ENCODE measurements at places on chromosomes 4 and X.

GRCh38 chr4:80145739-80146138, 51.6 kb upstream of the PRDM8 start:
- DNase-seq = no peak

DNA sequence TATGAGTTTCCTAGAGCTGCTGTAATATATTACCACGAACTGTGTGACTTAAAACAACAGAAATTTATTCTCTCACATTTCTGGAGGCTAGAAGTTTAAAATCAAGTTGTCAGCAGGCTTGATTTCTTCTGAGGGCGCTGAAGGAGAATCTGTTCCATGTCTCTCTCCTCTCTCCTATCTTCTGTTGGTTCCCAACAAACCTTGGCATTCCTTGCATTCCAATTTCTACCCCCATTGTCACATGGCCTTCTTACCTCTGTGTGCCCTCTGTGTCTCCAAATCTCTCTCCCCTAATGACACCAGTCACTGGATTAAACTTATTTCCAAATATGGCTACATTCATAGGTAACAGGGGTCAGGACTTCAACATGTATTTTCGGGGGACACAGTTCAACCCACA, 672.7 kb downstream of the RPA4 start:
- no peak for DNase-seq

GRCh38 chr4:16289897-16290554, 63.8 kb upstream of the TAPT1 start:
- DNase-seq = no peak

GRCh38 chr4:174912919-174913543, 5.1 kb upstream of the ADAM29 start:
- no peak for DNase-seq

DNA sequence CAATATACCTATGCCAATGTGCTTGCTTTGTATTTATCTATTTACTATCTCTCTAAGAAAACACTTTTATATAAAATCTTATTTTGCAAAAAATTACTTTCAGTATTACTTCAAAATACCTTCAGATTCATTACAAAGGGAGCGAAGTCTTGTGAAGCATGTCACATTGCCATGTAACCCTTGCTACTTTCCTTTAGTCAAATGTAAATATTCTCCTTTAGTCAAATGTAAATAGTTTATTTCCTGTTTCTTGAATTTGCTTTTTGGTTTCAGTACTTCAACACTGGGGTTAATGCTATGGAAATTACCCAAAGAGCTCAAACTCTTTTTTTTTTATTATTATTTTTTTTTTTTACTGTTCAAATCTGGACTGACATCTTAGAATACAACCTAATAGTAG, 383.3 kb downstream of the GRXCR1 start:
- DNase-seq = no peak

DNA sequence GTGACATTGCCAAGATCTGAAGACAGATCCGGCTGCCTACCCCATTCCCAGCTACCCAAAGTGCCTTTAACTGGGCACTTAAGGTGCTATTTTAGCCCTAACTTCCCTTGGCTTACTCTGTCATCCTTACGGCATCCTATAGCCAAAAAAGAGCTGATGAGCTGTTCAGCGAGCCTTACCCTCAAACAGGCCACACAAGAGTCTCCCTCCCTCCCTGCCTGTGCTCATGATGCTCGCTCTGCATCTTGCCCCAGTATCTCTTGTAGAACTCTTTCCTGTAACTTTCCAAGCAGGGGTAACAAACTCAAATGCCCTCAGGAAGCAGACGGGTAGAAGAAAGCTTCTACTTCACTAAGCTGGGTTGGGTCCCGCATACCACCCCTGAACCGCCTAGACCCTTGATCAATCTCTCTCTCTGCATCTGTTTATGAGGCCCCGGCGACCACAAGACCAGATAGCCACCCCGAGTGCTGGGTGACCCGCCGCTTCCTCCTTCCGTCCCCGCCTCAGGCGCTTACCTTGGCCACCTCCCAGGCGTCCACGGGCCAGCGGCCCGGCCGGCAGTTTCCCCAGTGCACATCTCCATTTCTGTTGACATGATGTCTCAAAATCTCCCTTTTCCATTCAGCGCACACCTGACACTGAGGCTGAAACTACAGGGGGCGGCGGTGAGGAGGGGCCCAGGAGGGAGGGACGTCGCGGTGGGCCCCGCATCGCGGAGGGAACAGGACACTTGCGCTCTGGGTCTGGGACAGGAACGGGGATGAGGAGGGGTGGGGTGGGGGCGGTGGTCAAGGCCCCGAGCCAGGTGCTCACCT, 663 bp downstream of the CXorf38 start:
- no peak for DNase-seq

- DNase-seq = no peak
These were observed 13.4 kb downstream of the TIFA start for GRCh38 chr4:112272292-112272691.

DNA sequence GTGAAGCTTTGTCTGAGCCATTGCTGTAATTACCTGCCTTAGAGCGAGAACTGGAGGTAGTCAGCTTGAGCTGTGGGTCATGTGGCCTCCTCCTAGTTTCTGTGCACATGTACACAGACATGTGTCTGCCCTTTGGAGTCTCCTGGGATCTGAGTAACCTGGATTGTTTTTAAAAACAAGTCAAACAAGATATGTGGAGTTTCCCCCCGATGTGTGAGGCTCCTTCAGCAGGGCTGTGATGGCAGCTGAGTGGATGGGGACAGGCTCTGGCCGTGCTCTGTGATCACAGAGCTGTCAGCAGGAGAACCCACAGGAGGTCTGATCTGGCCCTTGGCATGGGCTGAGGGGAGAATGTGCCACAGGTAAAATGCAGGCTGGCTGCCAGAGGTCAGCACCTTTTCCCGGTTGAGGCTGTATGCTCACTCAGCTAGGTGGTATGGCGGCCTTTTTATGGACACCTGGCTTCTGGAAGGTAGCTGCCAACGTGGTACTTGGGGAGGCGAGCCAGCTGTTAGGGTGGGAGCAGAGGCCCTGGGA, 38.4 kb downstream of the NOP14 start:
- DNase-seq = no peak

DNA sequence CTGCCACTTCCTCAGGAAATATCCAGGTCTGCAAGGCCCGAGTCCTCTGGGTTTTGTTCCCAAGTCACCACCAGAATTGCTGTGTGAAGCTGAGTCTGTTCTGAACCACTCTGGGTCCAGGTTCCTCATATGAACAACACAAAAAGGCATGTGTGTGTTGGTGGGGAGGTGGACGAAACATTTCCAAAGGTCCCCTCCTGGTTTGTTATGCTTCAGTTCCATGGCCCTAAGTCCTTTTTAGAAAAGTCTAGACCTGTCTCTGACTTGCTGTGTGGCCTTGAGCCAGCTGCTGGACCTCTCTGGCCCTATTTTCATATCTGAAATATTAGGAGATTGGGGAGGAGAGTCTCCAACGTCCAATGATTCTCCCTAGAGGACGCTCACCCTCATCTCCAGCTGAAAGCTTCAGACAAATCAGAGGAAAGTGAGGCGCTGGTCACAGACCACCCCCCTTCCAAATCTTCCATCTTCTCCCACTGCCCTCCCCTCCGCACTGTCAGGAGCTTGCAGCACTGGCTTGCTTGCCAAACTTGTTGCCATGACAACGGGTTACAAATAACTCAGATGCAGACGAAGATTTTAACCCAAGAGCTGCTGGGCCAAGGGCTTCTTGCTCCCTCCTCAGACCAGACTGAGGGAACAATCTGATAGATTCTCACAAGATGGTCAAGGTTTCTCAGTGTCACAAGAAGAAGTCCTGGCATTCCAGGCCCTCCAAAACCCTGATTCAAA, 64.5 kb downstream of the SMC1A start:
- DNase-seq = no peak

DNA sequence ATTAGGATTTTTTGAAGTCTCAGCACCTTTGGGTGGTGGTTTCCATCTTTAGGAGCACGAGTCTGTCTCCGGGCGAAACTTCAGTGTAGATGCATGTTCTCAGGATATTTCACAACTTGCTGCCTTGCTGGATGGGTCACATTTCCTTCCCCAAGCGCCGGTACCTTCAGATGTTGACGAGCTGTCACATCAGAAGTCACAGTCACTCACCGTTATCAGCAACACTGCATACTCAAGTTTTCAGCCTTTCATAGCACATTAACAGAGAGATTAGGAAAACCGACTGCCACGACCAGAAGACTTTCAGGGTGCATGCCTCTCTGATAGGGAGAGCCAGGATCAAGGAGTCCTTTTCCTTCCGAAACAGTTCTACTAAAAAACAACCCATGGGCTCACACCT, 77.8 kb downstream of the SHROOM2 start:
- DNase-seq = no peak

- no peak for DNase-seq
These were observed 167.5 kb upstream of the PCDH10 start for GRCh38 chr4:132981611-132982010.

DNA sequence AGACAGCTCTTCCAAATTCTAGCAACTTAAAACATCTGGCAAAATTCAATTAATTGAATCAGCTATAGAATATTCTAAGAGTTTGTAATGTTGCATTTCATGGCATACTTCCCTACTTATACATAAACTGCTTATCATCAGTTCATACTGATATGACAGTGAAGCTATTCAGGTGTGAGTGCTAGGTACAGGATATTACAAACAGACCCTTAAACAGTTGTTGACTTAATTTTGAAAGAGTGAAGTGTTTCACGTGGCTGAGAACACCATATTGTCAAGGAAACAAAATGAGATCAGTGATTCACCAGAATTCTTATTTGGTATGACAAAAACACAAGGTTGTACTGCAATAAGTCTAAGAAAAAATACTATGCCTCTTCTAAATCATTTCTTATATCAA, 27.4 kb downstream of the CENPU start:
- DNase-seq = no peak

GRCh38 chr4:1356181-1356998, 9.4 kb downstream of the UVSSA start:
- DNase-seq = no peak

GRCh38 chrX:46117234-46117633, 428.0 kb downstream of the ZNF674 start:
- DNase-seq = no peak

DNA sequence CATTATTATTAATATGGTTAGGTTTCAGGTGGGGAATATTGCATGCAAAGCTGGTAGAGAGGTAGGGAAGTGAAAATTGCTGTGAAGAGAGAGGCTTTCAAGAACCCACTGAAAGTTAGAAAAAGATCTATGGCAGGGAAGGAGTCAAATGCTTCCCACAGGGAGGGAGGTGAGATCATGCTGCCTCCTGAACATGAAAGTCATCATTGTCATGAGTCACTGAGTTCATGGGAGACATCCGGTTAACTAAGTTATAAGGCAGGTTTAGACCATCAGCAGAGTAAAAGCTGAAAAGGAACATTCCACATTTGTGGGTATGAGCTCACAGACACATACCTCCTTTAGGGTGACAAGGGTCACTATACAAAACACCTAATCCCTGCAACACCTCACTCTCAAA, 16.2 kb downstream of the GATB start:
- DNase-seq = no peak

DNA sequence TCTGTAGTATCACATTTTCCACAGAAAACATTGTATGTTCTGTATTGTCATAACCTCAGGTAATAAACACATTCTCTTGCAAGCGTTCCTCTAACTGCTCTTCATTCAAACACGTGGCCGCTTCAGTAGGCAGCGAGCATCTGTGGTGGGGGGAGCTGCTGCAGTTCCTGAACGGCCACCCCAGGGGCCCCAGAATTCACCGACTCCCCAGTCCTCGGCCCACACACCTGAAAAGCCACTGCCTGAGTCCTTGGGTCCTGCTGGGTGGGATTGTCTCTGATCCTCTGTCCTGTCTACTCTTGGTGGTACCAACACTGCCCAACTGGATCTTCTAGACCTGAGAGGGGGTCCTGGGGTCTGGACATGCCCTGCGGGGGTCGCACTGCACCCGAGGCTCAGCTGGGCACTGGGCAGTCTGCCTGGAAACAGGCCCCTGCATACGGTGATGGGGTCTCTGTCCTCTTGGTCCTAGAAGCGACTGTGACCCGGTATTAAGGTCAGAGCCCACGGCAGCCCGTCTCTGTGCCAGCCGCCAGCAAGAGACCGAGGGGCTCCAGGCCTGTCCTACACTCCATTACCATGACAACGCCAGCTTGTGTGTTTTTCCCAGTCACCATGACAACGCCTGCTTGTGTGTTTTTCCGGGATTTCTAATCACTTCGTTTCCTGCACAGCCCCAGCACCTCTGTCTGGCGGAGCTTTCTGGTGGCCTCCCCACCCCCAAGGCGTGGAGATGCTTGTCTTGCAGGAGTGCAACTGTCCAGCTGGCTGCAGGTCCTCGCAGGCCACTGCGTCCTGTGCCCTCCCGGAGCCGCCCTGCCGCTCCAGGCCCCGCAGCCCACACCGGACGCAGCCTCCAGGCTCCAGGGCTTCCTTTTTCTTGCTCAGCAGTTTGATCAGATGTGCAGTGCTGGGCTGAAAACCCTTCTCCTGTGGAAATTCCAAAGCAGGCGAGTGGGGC, 16.0 kb downstream of the CTBP1 start:
- DNase-seq = no peak

Data from vagina (tissue), 2 donors.